IPS DF 6.9 (cell line): ENCODE measurements at places on chromosomes 16 and 17.

DNA sequence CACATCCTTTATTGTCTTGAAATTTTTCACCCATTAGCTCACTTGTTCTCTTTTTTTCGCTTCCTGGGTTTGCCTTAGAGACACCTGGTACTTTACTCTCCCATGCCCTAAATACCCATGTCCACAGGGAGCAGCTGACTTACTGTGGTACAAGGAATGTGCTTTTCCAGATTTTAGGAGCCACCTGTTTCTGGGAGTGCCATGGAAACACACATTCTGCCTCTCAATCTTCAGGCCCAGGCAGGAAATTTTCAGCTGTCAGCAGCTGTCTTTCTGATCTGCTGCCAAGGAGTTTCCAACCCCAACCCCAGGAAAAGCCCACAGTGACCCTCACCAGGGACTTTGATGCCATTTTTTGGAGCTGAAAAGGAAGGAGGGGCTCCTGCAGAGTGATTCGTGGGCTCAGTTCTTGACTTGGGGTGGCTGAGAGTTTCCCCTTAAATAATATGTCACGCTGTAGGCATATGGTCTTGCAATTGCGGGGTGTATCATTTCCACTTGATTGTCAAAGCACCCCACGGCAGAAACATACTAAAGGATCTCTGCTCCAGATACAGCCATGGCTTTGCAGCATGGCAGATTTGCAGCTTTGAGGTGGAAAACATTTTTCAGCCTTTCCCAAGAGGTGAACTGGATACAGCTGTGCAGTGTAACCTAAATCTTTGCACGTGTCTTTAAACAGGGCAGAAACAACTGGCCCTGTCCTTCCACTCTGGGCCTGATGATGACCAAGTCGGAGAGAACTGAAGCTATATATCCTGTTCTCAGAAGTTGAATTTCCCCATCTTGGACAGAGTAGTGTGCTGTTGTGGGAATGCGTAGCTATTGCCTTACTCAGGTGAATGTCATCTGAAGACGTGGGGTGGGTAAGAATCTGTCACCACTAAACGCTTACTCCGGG is 19.2 kb downstream of the RBFOX1 start:
- no peak for DNase-seq

DNA sequence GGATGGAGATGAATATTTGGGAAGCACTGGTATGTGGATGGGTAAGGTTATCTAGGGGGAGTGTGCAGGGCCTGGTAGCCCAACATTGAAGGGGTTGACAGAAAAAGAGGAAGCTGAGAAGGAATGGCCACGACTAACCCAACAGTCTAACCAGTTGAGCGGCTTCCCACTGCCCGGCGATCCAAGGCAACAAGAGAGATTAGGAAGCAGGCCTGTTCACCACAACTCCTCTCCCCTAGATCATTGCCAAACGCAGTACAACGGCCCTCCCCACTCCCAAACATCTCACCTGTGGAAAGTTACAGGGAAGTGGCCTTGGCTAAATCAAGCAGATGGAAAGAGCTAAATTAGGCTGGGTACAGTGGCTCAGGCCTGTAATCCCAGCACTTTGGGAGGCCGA is 11.2 kb upstream of the RANGRF start:
- DNase-seq, result no peak

DNA sequence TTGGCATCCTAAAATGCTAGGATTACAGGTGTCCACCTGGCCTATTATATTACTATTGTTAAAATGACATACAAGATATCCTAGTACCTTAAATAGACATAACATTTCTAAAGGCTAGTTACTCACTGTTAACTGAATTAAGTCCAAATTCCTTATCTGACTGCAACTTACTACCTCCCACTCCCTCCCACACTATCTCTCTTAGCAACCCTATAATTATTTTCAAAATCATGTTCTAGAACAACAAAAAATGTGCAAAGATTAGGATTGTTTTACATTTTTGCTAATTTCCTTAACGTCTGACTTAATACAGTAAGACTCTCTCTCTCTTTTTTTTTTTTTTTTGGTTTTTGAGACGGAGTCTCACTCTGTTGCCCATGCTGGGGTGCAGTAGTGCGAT is 2.2 kb upstream of the ATF7IP2 start:
- DNase-seq, result no peak

- no peak for DNase-seq
Observed at GRCh38 chr16:381789-382717, at the start of gene PGAP6. Gene PGAP6 (minus strand): TSS chr16:381978. CDS start chr16:381821, 157 bp downstream.

GRCh38 chr17:19768046-19768782 is 20.1 kb upstream of the ALDH3A1 start:
- no peak for DNase-seq

DNA sequence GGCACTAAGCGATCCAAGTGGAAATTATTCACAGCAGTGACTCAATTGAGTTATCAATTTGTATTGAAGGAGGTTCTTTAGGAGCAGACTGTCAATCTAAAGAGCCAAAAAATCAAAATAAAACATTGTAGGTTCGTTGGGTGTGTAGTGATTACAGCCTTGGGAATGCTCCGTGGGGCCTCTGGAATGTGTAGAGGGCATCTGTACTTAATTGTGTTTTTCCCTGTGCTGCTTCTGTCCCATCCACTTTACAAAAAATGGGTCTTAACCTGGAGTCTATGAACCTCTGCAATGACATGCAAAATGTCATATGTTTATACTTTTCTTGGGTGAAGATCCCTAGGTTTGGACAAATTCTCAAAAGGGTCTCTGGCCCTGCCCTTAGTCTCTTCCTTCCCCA is 215.1 kb downstream of the CCDC182 start:
- no peak for DNase-seq

- DNase-seq, result no peak
Observed at GRCh38 chr17:63824362-63824761, 2.9 kb upstream of the PSMC5 start.

GRCh38 chr16:19315889-19316433 is 30.4 kb downstream of the CLEC19A start:
- DNase-seq, result no peak

- DNase-seq, result no peak
Observed at GRCh38 chr16:84769416-84769815, 50.4 kb upstream of the CRISPLD2 start.

DNA sequence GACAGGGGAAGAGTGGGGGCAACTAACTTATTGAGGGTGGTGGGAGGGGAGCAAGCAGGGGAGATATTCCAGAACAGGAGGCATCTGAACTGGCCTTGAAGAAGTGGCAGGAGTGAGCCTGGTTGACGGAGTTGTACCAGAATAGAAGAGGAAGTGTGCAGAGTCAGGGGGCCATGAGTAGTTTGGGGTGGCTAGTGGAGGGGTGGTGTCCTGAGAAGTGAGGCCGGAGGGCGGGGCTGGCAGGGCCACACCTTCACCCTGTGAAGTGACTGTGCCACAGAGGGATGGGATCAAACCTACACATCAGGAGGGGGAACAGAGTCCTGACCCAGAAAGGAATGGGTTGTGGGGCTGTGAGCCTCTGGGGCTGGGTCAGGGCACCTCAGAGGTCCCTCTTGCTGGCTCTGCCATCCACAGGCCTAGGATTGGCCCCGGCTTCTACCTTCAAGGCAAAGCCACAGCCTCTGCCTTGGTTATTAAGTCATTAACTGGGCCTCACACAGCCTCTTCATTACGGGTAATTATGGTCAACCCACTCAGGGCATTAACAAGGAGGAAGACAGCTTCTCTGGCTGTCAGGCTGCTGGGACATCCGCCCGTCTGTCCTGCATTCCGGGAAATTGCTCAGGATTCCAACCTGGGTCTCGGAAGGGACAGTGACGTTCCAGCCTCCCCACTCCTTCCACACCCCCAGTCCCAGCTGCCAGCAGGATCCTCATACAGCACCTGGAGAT is 12.7 kb downstream of the SPNS2 start:
- no peak for DNase-seq

DNA sequence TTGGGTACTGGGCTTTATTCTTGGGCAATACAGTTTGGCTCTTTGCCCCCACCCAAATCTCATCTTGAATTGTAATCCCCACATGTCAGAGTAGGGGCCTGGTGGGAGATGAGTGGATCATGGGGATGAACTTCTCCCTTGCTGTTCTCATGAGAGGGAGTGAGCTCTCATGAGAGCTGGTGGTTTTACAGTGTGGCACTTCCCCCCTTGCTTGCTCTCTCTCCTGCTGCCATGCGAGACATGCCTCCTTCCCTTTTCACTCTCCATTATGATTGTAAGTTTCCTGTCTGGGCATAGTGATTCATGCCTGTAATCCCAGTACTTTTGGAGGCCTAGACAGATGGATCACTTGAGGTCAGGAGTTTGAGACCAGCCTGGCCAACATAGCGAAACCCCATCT is 18.1 kb upstream of the CNEP1R1 start:
- DNase-seq, result no peak

DNA sequence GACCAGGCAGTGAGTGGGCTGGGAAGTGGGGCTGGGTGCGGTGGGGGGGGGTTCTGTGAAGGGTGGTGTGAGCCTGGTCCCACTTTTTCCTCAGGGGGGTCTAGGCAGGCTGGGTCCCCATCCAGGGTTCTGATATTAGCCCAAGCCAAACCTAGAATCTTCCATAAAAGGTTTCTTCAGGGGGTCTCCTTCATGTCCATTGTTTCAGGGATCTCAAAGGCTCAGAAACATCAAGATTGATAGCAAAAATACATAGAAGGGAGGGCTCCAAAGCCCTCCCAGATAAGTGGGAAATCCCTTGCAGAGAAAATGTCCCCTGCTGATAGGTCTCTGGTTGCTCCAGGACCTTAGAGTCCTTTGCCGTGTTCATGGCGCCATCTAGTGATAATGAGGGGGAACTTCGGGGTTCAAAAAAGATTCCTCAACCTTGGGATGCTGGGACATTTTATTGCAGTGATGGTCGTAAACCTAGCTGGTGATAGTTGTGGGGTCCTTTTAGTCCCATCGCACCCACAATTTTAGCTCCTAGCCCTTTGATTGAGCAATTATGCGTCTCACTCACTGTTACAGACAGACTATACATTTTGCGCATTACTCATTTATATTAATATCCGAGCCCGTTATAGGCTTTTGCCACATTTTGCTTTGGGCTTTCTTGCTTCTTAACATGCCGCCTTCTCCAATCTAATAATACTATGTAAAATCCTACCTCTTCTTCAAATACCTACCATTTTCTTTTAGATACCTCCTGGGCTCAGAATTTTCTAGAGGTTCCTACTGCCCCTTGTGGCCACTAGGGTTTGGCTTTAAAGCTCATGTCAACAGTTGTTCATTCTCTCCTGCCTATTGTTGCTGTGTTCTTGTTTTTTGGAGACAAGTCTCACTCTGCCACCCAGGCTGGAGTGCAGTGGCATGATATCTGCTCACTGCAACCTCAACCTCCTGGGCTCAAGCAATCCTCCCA is 35.1 kb downstream of the IGF2BP1 start:
- peak; percentile 64 for DNase-seq

- DNase-seq, result no peak
Observed at GRCh38 chr16:81335669-81336068, 20.9 kb downstream of the GAN start.

GRCh38 chr16:1773703-1774447 is 941 bp upstream of the MRPS34 start:
- no peak for DNase-seq

DNA sequence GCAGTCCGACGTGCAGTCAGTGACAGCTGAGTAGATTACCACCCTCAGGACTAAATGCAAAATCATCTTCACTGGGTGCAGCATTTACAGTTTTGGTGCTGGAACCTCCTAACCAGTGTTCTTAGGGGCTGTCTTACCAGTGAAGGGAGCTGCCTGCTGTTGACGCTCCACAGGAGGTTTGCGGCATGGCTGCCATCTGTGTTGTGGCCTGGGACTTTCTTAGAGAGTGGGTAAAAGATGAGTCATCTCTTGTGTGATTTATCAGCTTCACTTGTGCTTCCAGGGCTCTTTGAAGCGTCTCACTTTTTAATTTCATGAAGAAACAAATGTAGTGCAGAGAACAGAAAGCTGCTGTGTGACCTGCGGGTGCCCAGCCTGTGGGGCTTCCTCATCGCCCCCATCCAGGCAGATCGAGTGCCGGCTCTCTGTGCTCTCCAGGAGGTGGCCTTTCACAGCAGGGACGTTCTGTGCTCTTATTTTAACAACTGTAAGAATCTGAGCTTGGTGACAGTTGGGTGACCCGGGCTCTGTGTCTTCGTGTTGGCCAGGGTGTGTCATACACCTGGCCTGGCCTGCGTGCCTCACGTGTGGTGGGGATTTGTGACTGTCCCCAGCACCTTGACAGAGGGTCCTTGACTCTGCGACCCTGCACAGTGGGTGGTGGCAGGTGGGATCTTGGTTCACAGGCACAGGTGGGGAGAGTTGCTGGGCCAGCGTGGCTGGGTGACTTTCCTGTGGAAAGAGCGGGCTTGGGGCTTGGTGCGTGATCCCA is 24.3 kb upstream of the ZNF750 start:
- DNase-seq, result no peak

DNA sequence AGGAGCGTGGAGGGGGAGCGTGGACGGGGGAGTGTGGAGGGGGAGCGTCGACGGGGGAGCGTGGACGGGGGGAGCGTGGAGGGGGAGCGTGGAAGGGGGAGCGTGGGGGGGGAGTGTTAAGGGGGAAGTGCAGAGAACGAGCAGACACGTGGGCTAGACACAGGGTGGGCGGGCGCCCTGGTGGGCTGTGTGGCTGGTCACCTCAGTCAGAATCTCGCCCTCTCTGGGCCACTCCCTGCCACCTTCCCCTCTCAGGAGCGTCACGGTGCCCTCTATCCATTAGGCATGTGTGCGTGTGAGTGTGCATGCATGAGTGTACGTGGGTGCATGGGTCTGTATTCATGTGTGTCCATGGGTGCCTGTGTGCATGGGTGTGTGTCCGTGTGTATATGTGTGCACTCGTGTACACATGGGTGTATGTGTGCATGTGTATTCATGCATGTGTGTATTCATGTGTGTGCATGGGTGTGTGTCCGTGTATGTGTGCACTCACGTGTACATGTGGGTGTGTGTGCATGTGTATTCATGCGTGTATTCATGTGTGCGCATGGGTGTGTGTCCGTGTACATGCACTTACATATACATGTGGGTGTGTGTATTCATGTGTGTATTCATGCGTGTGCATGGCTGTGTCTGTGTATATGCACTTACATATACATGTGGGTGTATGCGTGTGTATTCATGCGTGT is 49.3 kb upstream of the PABPN1L start:
- DNase-seq, result no peak

- DNase-seq, result no peak
Observed at GRCh38 chr16:59973966-59974365, 1239.8 kb upstream of the GOT2 start.

GRCh38 chr17:35001549-35001948 is 21.2 kb downstream of the LIG3 start:
- DNase-seq, result no peak
